ENCODE measurements at places on chromosomes 7 and 10.

GRCh38 chr10:122349758-122350369, 24.6 kb upstream of the PLEKHA1 start:
- no peak for DNase-seq

DNA sequence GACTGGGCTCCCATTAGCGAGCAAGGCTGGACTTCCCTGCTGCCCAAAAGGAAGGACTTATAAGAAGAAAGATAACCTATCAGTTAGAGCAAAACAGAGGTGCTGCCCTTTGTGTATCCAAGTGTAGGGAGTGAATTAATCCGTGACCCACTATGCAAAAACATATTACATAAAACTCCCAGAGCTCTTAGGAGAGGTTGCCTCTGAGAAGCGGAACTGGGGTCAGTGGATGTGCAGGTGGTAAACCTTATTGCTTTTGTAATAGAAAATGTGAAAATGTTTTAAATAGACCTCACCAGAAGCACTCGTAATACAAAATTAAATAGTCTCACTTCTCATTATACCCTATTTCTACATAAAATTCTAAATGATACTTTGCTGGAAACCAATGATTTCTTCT, 17.1 kb upstream of the IL6 start:
- no peak for DNase-seq

DNA sequence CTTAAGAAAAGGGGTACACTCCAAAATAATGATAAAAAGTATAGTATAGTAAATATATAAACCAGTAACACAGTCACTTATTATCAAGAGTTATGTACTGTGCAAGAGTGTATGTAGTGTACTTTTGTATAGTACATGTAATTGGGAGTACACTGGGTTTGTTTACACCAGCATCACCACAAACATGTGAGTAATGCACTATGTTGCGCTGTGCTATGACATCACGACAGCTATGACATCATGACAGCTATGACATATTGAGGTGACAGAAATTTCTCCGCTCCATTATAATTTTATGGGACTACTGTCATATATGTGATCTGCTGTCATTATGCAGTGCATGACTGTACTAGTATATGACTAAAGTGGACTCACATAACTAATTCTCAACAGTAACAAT, 84.6 kb downstream of the KMT2C start:
- DNase-seq, result peak; percentile 13

DNA sequence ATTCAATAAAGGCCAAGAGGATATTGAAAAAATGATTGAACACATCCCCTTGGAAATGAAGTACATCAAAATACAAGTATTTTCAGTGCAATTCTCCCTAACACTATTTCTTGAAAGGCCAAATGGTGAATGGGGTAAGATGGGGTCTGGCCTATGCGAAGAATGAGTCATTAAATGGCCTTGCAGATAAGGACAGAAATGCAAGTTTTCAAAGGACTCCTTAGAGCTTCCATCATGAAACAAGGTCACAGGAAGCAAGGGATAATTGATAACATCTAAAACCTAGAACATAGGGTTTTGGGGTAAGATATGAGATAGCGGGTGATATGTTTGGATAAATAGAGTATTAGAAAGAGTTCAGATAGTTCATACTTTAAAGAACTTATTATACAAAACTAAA, 109.3 kb upstream of the ABCB5 start:
- DNase-seq, result no peak

GRCh38 chr7:114944745-114945625, 23.1 kb downstream of the MDFIC start:
- peak; percentile 61 for DNase-seq

DNA sequence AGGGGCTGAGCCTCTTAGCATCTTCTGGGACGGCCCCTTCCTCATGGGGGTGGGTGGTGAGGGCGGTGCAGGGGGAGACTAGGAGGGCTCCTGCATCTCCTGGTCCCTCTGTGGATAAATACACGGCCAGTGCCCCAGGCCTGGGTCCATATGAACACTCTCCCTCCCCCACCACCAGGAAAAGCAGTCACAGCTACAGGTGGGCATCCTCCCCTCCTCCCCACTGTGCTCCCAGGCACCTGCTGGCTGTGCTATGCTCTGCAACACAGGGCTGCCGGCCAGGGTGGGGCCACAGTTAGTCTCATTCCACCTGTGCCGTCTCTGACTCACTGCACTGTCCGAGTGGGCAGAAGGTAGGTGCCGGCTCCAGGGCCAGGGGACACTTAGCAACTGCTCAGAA, 87.3 kb upstream of the INSIG1 start:
- no peak for DNase-seq

- no peak for DNase-seq
These were observed 498.7 kb downstream of the NXPH1 start for GRCh38 chr7:8931906-8932646.

- no peak for DNase-seq
These were observed 473 bp upstream of the GPER1 start for GRCh38 chr7:1087465-1087814.

DNA sequence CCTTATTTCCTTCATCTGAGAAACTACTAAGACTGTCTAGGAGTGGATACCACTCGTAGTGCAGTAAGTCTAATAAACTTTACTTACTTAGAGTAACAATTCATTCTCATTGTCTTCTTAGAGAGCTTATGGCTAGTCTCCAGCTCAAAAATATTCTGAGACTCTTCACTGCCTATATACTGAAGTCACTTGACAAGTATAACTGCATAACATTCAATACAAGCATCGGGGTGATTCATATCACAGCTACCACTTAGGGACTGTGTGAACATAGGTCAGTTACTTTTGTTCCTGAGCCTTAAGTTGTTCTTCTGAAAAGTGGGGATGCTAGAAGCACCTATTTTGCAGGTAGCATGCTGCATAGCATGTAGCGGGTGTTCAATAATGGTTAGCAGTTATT, 111.0 kb downstream of the HTR7 start:
- no peak for DNase-seq

GRCh38 chr7:116395141-116395791, 104.3 kb upstream of the CAV2 start:
- DNase-seq, result peak; percentile 96

DNA sequence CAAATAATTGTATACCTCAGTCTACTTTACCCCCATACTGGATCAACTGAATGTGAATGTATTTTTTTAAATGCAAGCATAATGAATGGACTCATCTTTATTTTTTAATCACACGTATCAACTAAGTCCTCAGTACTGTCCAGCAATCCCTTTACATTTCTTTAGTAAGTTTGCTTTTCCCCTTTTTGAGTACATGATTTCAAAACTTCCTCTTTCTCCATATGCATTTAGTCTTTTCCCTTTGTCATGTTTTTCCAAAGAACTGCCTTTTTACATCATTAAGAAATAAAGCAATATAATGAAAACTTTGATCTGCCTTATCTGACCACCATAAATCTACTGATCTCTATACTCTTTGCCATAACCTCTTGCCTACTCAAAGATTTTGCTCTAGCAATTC, 182.5 kb upstream of the AKR1E2 start:
- DNase-seq, result no peak

DNA sequence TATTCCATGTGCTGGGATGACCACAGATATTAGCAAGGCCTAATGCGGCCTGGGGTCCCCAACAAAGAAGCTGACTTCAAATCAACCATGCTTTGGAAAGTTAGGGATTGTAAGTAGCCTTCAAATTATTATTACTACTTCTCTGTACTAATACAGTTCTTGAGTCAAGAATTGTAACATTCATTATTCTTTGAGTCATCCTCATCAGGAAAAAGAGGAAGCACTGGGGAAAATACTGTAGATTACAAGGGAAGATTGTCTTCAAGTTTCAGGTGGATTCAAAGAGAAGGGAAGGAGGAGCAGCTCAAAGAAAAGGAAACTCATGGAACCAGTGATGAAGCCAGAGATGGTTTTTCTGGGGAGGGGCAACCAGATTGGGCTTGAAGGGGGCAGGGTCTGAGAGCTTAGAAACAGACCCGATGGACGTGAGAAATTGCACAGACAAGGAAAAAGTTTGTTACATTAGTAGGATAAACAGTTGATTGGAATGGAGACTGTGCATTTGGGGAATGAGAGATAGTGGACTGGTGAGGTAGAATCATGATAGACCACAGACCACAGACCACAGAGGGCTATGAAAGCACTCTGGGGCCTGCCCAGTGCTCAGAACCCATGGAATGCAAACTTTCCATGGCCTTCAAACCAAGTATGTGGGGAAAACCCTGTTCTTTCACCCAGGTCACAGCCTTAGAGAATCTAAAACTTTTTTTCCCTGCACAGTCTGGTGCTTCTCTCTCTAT, 209.9 kb downstream of the ZNF365 start:
- DNase-seq, result peak; percentile 93

GRCh38 chr10:8060010-8060703, 5.7 kb downstream of the GATA3 start:
- peak; percentile 93 for DNase-seq

DNA sequence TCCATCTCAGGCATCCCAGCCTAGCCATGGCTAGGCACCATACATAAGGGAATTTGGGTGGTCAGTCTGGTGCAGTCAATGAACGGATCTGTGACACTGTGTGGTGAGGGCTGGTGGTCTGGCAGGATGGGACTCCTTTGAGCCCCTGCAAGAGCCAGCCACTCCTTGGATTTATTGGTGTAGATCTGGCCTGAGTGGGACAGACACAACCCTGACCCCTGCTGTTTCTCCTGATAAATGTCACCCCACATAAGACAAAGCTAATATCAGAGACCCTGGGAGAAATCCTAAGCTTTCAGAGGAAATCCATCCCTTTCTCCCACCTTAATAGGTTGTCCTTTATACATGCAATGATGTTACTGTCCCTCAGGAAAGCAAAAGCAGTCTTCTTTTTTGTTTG, 2.3 kb downstream of the FBXO24 start:
- DNase-seq, result peak; percentile 51

DNA sequence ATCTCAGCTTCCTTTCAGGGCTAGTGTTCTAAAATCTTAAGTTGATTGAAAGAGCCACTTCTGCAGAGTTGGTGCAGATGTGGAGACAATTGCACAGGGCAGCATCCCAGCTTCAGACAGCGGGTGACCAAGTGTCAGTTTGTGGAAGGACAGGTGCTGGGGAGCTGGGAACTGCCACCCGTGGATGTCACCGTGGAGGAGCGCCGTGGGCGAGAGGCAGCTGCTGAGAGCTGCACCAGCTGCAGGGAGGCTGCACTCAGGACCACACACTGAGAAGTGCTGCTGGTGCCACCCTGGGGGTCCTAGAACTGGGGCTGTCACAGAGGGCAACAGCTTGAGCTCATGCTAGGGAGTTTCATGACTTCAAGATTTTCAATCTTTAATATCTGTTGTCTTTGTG, 543.0 kb upstream of the FZD8 start:
- no peak for DNase-seq

- peak; percentile 59 for DNase-seq
These were observed 20.1 kb downstream of the LDB3 start for GRCh38 chr10:86688398-86688921.

GRCh38 chr10:52250510-52250909, 63.6 kb upstream of the DKK1 start:
- DNase-seq, result no peak

DNA sequence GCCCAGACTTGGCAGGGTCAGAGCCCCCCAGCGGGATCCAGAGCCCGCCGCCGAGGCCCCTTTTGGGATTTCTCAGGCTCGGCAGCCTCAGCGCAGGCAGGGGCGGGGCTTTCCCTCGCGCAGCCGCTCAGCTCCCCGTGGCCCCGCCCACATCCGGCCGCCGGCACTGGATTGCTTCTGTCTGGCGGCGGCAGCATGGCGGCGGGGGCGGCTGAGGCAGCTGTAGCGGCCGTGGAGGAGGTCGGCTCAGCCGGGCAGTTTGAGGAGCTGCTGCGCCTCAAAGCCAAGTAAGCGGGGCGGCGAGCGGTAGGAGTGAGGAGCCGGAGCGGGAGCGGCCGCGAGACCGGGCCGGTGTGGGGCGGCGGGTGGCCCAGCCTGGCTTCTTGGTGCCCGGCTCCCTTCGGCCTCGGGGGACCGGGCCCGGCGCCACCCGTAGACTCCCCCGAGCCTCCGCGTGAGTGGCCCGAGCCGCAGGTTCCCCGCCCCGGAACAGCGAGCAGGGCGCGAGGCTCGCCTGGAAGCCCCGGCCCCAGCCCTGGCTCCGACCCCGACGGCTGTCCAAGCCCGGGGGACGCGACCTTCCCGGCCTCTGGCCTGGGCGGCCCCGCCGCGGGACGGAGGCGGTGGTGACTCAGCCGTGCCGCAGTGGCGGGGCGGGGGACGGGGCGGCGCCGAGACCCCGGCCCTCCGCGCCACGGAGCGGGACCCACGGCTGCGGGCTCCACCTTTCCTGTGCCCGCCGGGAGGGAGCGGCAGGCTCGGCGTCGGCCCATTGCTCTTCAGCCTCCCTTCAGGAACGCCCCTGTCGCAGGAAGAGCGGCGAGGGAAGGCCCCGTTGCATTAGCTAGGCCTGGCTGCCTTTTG, at the start of gene GLRX3:
Gene GLRX3, plus strand, starts transcription at position 166 of the 864 bp plus-strand sequence. Its CDS starts 30 bp downstream, at position 196.
- peak; percentile 75 for DNase-seq

GRCh38 chr7:129950191-129950932, 2.4 kb downstream of the UBE2H start:
- DNase-seq, result peak; percentile 41

DNA sequence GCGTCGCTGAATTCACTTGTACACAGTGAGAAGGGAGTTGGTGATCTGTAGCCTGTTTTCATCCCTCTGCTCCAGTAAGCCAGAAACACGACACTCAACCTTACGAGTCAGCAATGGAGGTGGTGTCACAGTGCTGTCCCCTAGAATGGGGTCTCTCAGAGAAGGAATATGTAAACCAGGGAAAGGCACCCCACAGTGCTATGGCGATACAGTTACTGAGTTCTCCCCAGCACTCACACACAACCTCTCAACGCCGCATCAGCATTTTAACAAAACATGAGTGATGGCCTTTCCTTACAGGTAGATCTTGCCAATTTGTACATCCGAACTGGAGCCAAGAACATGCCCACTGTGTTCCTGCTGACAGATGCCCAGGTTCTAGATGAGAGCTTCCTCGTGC, 196.3 kb downstream of the CDCA7L start:
- no peak for DNase-seq

- DNase-seq, result no peak
These were observed 368.2 kb downstream of the CCSER2 start for GRCh38 chr10:84696610-84697009.

DNA sequence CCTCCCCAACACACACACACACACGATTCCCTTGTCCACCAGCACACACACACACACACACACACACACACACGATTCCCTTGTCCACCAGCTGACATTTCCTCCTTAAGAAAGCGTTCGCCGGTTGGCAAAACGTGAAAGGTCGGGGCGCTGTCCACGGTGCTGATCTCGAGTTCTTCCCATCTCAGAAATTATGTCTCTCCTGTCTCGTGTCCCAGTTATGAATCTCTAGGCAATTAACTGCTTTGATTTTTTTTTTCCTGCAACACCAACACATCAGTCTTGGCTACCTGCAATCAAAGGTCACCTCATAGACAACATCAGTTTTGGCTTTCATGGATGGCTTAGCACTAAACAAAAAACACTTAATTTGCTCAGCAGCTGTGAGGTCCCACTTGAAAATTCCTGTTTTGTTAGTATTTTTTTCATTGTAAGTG, 1.9 kb downstream of the INA start:
- DNase-seq, result peak; percentile 17

GRCh38 chr7:45606050-45606449, 31.9 kb downstream of the ADCY1 start:
- DNase-seq, result no peak

DNA sequence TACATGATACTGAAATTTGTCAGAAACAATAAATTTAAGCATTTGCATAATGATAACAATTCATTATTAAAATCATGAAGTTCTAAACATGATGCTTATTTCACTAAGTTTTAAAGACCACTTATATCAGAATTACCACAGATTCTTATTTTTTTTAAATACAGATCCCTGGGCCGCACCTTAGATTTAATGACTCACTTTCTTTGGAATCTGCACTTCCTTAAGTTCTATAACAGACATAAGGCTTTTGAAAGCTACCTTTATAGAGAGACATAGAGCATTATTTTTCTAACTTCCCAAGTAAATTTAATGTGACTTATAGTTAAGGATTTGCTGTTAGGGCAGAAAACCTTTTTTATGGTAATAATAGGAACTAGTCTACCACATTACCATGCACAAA, 214.9 kb downstream of the IPMK start:
- no peak for DNase-seq

Measured in M059J (cell line).